ENCODE measurements at places on chromosomes 6 and 20. TPM values are rescaled to one million over a fixed set of nuclear protein-coding genes. Genes with fewer than 3 reads are reported as not detected.

The TMC2 gene
- not detected for total RNA-seq

The NINL gene
- 3.0 TPM for total RNA-seq

The SIRPG gene
- 0.89 TPM for total RNA-seq

The SLC22A2 gene
- total RNA-seq: not detected

The HRH3 gene
- not detected for total RNA-seq

The CYP39A1 gene
- 22.6 TPM for total RNA-seq

The TSBP1 gene
- not detected for total RNA-seq

The TP53TG5 gene
- not detected for total RNA-seq

The WFDC12 gene
- 5.0 TPM for total RNA-seq

The FGD2 gene
- total RNA-seq: 2.7 TPM

The PAX1 gene
- 2.8 TPM for total RNA-seq

The BEND3 gene
- total RNA-seq: 1.1 TPM

The ARHGAP40 gene
- total RNA-seq: 54.1 TPM

The RBPJL gene
- not detected for total RNA-seq

Measured in lower leg skin (tissue), 4 donors.